ENCODE measurements at places on chromosomes 4 and X.
A peak's percentile ranks its signal among the peaks of the same experiment; 100 is the strongest.

GRCh38 chrX:84118769-84119168 is 69.2 kb downstream of the RPS6KA6 start:
- DNase-seq = no peak

DNA sequence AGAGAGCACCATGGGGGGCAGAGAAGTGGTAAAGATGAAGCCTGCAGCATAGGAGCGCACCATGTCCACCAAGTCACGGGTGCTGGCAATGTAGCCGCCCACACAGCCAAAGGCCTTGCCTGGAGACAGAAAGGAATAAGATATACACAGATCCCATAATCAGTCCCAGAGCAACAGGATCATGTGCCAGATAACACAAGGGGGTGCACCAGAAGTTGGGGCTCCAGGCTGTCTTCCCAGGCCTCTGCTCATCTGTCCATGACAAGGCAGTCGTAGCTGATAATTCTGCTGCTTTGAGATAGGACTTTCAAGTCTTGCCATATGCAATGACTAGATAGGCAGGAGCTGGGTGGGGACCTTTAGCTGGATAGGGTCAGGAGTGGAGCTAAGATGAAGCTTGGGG is 14.7 kb downstream of the APEX2 start:
- no peak for DNase-seq

DNA sequence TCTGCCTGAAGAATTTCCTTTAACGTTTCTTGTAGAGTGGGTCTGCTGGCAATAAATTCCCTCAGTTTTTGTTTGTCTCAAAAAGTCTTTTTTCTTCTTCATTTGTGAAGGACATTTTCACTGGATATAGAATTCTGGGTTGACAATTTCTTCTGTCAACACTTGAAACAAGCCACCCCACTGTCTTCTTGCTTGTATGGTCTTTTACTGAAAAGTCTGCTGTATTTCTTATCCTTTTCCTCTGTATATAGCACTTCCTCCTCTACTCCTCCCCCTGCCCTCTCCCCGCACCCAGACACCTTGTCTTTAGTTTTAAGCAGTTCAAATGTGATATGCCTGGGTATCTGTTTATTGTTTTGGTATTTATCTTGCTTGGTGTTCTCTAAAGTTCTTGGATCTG is 23.3 kb downstream of the SLC9A7 start:
- DNase-seq = no peak

GRCh38 chr4:123824524-123824923 is 427.9 kb downstream of the SPRY1 start:
- no peak for DNase-seq

- DNase-seq = no peak
These were observed 331.5 kb upstream of the PABPC4L start for GRCh38 chr4:134533068-134533467.

- DNase-seq = no peak
These were observed 19.1 kb downstream of the WDR17 start for GRCh38 chr4:176084769-176085168.

GRCh38 chr4:16685536-16685935 is 212.9 kb downstream of the LDB2 start:
- no peak for DNase-seq

GRCh38 chr4:179415037-179415846 is 1973.0 kb upstream of the AGA start:
- no peak for DNase-seq

DNA sequence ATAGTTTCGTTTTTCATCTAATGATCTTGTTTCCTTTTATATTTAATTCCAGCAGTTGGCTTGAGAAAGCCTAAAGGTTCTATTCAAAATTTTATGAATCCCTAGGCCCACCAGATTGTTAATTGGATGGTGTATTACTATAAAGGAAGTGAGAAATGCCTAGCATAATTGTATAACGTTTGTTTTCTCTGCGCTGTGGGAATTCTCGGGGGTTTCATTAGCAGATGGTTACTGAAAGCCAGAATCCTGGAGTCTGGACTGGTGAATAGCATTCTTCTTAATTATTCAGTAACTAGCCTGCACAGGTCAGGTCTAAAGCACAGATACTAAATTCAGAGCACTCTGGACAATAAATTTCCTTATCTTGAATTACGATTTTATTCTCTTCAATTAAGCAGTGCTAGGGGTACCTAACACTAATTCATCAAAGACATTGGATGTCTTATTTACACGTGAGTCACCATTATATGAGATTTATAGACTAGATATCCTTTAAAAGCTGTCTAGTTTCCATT is 459.4 kb downstream of the DTHD1 start:
- DNase-seq = no peak

GRCh38 chr4:185955826-185956543 is 113.0 kb upstream of the TLR3 start:
- no peak for DNase-seq

DNA sequence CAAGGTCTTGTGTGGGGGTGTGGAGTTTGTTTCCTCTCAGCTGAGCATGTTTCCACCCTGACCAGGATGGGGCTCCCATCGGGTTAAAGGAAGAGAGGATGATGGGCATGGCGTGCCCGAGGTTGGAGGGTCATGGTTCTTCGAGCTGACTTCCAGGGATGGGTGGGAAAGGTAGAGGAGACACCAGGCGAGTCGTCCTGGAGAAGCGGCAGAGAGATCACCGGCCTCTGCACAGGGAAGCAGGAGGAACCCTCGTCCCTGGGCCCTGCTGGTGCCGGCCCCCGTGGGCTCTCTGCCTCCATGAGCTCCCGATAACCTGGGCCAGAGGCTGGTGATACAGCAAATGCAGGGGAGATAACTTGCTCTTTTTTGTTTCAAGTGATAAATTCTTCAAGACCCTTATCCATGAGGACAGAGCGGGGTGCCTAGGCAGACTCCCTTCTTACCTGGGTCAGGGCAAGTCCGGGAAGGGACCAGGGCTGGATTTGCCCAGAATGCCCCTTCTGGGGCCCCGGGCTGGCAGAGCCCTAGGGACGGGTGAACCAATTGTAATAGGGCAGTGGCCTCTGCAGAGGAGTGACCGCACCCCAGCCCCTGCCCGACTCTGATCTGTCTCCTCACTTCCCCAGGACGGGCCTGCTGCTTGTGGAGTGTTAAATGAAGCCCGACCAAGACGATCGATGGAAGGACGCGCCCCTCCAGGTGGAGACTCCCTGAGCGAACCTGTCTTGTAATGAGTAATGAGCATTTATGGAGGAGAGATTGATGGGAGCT is 63.0 kb downstream of the CPZ start:
- no peak for DNase-seq

- DNase-seq = peak; percentile 31
These were observed 15.8 kb upstream of the GYPE start for GRCh38 chr4:143921181-143921580.

DNA sequence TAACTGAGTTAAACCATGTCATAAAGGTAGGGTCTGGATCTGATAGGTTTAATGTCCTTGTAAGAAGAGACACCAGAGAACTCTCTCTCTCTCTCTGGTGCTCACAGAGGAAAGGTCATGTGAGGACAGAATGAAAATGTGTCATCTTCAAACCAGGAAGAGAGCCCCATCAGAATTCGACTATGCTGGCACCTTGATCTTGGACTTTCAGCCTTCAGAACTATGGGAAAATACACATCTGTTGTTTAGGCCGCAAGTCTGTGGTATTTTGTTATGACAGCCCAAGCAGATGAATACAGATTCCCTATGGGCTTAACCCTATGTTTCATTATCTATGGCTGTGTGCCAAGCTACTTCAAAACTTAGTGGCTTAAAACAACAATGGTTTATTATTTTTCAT is 105.5 kb upstream of the DDIT4L start:
- DNase-seq = no peak

GRCh38 chrX:1558761-1559468 is 21.9 kb upstream of the P2RY8 start:
- no peak for DNase-seq

GRCh38 chr4:176422001-176422400 is 102.2 kb downstream of the SPCS3 start:
- no peak for DNase-seq

- DNase-seq = no peak
These were observed 68.2 kb downstream of the FAM193A start for GRCh38 chr4:2604614-2605013.

- DNase-seq = no peak
These were observed 51.0 kb downstream of the ADGRL3 start for GRCh38 chr4:61251129-61251528.

- no peak for DNase-seq
These were observed 135.6 kb upstream of the TLL1 start for GRCh38 chr4:165737309-165737972.

GRCh38 chrX:30690330-30690729 is 37.1 kb downstream of the GK start:
- no peak for DNase-seq

- no peak for DNase-seq
These were observed 46.1 kb downstream of the CCDC158 start for GRCh38 chr4:76374798-76375197.

- DNase-seq = peak; percentile 22
These were observed 59.4 kb downstream of the POLR2B start for GRCh38 chr4:57037982-57038604.

DNA sequence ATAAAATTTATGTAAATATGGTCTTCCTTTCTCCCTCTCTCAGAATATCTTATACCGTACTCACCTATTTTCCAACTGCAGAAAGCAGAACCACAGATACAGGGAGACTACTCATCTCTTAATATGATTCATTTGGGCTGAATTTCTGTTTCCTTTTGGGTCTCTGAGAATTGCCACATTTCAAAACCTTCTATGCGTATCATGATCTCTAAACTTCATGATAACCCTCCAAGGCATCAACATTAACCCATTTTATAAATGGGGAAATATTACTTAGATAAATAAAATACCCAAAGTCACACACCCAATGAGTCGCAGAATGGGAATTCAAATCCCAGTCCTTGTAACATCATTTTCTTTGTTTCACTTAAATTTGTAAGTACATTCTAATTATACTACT is 16.6 kb upstream of the PRDM8 start:
- DNase-seq = no peak

DNA sequence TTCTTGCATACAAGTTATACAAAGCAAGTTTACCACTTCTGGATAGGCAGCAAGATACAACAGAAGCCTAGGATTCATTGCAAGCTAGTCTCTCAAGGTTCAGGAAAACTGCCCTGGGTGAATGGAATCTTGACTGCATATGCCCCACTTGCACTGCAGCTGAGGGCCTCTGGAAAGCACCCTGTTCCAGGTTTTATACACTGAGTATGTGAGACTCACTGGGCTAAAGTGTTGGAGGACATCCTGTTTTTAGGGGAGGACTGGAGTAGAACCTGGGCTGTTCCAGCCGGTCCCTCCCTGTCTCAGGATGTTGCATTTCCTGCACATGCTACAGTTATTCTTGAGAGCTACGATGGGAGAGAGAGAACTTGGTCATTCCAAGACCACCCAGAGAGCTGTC is 168.5 kb upstream of the NUDT6 start:
- DNase-seq = no peak

- no peak for DNase-seq
These were observed 177.6 kb downstream of the CPE start for GRCh38 chr4:165556383-165556782.

GRCh38 chr4:91111556-91111955 is 984.4 kb downstream of the CCSER1 start:
- no peak for DNase-seq

DNA sequence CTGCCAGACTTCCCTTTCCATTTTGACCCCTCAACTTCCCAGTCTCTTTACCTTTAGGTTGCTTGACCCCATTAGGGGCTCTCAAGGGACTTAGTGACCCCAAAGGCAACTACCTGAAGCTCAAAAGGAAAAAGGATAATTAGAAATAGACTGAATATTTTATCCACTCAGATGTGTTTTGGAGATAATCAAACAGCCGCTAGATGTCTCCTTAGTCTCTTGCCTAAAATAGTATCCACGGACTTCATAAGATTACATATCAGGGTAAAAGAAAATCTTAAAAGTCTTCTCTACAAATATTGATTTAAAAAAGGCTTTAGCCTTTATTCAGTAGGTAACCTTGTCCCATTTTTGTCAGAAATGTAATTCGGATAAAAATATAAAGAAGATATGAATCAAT is 21.0 kb upstream of the RHOXF2 start:
- DNase-seq = no peak

GRCh38 chr4:88188738-88189417 is 30.4 kb upstream of the ABCG2 start:
- no peak for DNase-seq

GRCh38 chr4:118988635-118988972 is 100.0 kb downstream of the SYNPO2 start:
- DNase-seq = no peak

- DNase-seq = peak; percentile 29
These were observed 74.4 kb upstream of the RBMX start for GRCh38 chrX:136954930-136955329.

GRCh38 chrX:93874554-93874953 is 200.5 kb downstream of the FAM133A start:
- DNase-seq = no peak

- no peak for DNase-seq
These were observed 933 bp downstream of the CNKSR2 start for GRCh38 chrX:21374994-21375707.
